ENCODE measurements at places on chromosomes 13 and 19.

DNA sequence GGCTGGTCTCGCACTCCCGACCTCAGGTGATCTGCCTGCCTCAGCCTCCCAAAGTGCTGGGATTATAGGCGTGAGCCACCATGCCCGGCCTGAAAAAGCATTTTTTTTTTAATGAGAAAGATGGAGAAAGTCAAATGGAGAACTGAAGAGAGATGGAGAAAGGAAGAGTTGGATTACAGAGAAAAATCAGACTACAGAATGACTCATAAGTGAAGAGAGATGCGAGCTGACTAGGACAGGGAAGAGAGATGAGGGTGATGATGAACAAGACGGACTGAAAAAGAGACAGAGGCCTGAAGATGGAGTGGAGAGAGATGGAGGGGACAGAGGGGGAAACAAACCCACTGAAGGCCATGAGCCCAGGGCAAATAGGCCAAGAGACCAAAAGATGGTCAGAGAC is 1.5 kb downstream of the DHX34 start:
- DNase-seq, result no peak

DNA sequence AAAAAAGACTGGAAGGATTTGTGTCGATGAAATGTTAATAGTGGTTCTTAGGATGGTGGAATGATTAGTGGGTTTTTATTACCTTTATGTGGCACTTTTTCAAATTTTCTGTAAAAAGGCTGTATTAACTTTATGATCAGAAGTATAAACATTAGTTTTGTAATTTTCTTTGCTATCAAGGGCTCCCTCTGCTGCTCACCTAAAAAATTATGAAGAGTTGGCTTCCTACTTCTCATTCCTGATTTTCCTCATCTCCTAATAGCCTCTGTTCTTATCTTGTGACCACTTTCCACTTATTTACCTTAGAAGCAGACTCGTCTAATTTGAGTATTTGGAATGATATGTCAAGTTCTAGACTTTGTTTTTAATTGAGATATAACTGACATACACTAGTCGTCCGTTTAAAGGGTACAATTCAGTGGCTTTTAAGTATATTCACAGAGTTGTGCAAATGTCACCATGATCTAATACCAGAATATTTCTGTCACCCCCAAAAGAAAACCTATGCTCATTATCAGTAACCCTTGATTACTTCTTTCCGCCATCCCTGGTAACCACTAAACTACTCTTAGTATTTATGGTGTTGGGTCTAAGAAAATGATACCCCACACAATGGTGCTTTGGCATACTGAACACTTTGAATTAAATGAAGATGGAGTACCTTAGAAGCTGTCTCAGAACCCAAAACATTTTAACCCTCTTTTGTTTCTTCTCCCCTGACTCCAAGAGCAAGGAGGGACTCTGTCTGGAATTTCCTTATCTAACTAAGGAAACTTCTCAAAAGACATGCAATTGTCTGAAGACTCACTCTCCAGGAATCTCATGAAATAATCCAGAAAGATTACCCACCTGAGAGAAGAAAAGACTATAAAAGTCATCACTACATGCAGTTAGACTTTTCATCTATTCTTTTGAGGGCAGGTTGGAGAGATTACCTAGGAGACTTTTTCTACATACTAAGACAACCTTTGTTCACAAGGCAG is 311.3 kb downstream of the DLEU7 start:
- DNase-seq, result no peak

DNA sequence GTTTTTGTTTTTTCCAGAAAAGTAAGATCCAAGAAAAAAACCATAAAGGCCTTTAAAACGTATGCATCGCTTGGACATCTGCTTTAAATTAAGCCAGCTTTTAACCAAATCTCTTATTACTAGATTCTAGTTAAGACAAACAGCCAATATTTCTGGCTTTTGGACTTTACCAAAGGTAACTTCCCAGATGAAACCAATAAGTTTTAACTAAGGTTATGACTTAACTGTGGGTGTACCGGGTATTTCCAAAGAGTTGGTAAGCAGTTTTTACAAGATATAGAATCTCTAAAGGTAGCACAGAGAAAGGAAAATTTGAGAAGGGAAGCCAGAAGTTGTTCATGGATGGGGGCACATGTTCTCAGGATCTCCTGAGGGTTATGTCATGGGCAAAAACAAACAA is 34.0 kb downstream of the CEACAM1 start:
- no peak for DNase-seq

DNA sequence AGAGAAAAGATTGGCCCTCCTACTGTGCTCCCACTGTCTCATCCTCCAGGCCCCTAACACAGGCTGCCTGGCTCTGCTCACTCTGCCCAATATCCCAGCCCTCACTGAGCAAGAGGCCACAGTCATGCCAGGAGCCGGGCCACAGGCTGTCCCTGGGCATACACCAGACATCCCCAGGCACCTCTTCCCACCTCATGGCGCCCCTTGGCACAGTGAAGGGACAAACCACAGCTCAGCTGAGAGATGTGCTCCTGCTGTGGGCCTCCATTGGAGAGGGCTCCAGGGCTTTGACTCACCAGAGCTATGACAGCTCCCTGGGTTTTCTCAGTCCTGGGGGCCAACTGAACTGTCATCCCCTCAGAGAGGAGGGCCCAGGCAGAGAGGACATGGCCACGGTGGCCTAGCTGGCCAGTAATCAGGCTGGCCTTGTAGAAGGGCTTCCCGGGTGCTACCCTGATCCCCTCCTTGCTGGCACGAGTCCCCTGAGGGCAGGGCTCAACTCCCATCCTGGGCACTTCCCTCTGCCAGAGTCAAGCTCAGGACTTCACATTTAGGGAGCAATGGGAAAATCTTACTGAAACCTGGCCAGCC is 220.9 kb downstream of the TUBA3C start:
- no peak for DNase-seq

DNA sequence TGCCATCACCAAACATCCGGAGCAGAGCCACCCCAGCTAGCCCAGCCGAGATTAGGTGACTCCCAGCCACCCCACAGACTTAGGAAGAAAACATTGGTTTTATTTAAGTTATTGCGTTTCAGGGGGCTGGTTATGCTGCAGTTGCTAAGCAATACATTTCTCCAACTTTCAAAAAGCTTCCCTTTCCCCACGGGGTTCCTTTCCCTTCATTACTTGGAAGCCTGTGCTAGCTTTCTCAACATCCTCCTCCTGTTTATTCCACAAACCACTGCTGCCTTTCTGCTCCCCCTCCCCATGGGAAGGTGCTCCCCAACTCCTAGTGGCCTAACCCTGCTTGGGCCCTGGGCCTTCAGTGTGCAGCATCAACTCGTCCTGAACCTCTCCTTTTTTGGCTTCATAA is 52.6 kb downstream of the CDADC1 start:
- no peak for DNase-seq

DNA sequence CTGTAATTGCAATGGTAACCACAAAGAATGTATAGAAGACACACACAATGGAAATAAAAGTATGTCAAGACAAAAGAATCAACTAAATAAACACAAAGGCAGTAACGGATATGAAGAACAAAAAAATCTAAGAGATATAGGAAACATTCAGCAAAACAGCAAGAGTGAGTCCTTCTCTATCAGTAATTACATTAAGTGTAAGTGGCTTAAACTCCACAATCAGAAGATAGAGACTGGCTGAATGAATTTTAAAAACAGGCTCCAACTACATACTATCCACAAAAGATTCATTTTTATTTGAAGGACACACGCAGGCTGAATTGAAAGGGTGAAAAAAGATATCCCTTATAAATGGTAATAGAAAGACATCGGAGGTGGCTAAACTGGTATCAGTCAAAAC is 19.5 kb downstream of the ZNF616 start:
- DNase-seq, result no peak

- DNase-seq, result no peak
Measured at GRCh38 chr13:41244556-41244955, 18.8 kb downstream of the MTRF1 start.

DNA sequence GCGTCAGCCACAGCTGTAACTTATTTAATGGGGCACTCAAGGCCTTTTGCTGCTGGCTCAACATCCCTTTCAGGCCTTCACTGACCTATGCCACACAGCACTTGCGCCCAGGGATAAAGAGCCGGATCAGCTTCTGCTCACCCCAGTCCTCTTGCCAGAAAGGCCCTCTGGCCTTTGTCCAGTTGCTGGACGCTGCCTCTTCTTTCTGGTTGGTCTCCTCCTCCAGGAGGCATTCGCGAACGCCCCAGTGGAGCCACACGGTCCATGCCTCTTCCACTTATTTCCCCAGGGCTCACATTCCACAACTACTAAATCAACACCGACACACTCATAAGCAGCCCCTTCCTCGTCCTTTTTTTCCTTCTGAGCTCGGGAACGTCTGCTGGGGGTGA is 3.7 kb upstream of the ZNF329 start:
- DNase-seq, result peak; percentile 27

- no peak for DNase-seq
Measured at GRCh38 chr13:21453387-21454081, 5.6 kb downstream of the ZDHHC20 start.

GRCh38 chr19:1491849-1492170 is 829 bp downstream of the REEP6 start:
- no peak for DNase-seq

- DNase-seq, result no peak
Measured at GRCh38 chr19:14814982-14815652, 19.9 kb downstream of the OR7A5 start.

DNA sequence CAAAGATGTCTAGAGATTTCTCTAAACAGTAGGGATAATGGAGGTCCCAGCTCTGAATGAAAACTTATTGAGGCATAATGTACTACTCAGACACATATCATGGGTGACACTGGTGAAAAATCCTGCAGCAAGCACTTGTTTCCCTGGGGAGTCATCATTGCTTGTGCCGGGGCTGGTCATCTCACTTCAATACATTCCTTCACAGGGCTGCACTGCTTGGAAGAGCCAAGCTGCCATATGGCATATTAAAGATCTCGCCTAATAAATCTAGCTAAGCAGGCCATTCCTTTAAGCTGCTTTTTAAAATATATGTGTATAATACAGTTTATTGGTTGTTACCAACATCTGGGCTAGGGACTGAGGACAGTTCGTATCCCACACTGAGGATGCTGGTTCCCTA is 332.2 kb upstream of the GPC6 start:
- DNase-seq, result no peak

GRCh38 chr19:33763633-33764371 is 32.9 kb upstream of the KCTD15 start:
- no peak for DNase-seq

DNA sequence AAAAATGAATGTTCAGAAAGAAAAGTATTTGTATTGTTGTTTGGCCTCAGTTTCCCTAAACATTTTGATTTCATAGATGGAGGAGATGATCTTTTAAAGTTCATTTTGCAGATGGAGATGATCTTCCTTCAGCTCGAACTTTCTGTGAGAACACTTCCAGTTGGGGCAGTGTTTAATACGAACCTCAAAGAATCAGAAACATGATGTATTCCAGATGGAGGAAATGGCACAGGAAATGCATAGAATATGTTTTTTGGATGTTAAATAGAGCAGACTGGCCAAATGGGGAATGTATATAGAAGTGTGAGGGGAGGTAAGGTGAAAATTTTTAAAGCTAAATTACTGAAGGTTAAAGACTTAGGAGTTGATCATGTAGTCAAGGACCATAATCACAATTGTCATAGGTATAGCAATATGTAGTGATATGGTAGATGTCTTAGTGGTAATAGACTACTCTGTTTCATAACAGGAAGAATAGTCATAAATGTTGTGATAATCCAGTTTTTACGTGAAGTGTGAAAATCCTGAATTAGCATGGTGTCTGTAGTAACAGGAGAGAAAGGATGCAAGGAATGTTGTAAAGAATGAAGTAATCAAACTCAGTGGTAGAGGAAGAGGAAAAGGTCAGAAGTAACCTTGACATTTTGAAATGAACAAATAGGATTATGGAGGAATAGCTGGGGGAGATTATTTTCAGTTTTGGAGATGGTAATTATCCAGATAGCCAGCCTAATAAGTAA is 5.1 kb downstream of the RAP2A start:
- DNase-seq, result no peak
